AG08396 (cell line): ENCODE measurements at places on chromosomes 1 and 21.

DNA sequence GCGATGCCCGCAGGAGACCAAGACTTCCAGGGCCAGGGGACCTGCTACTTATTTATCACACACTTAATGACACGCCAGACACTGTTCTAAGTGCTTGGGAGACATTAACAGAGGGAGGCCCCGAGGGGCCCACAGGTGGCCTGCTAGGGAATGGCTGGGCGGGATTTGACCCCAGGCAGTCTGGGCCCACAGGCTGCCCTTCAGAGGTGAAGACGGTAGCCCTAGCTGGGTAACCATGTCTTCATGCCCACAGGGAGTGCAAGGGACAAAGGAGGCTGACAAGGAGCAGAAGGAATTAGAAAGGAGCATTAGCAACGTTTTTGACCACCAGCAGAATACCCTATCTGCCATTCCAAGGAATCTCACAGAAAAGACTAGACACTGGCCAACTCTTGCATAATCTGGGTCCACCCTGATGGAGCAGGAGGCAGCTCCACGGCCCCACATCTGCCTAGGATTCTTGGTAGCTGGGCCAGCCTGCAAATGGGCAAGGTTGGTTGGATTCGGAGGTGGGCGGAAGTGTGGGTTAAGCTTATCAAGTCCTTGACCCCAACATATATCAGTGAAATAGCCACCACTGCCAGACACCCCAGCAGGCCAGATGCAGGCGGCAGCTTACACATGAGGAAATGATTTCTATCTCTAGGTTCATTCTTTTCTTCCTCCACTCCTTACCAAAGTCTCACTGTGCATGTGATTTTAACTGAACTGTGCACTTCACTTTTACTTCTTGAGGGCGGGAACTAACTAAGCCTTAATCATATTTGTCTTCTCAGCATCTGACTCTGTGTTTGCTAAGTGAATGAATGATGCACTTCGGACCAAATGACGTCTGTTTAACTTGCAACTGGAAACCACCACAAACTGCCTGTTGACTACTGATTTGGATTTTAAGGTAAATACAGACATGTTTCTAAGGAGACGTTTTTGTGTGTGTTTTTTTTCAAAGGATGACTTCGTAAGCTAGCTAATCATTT is 3.4 kb upstream of the ETS2 start:
- DNase-seq, result no peak

- no peak for DNase-seq
These were observed 48.2 kb downstream of the SLC9C2 start for GRCh38 chr1:173554541-173555250.

GRCh38 chr1:54254055-54254454 is 54.1 kb downstream of the MRPL37 start:
- no peak for DNase-seq

DNA sequence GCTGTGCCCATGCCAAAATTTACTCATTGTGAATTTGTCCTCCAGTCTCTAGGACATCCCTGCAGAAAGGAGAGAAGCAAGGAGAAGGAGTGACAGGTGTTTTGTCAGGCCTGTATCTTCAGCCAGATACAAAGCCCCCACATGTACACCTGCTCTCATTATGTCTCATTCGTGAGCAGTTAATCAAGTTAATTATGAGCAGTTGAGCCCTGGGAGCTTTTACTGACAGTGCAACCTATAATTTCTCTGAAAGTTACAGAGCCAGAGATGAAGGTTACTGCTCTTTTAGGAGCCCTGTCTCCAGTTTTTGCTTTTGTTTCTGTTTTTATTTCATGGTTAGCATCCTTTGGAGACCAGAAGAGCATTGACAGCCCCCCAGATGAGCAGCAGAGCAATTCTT is 5.0 kb upstream of the ILDR2 start:
- DNase-seq, result no peak

DNA sequence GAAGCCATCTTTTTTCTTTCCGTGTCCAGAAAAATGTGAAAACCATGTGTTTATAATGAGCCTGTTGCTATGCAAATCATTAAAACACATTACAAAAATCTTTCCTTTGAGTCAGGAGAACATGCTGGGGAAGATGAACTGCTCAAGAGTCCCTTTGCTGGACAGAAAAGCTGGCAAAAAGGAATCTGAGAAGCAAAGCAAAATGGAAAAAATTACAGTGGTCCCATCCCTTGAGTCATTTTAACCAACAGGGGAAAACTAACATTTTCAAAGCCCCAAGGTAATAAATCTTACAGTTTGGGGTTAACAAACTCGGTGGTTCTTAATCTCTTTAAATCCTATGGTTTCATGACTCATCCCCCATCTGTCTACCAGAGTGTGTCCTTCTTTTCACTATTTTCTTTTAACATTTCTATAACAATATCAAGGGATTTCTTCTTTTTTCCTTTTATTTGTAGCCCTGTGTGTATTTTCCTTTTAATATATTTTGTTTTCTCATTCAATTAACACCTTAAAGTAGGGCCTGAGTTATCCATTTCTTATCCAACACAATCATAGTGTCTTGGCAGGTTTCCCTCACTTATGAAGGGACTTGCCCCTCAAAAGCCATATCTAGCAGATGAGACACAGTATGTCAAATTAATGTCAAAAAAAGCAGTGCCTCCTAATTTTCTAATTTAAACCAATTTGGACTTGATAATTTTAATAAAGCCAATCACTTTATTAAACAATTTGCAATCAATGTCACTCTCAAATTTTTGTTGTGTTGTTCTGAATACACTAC is 105.4 kb downstream of the PTPN14 start:
- peak; percentile 43 for DNase-seq

- DNase-seq, result peak; percentile 74
These were observed 882 bp downstream of the VPS13D start for GRCh38 chr1:12230549-12231275.

GRCh38 chr1:211281320-211282022 is 22.3 kb downstream of the RCOR3 start:
- no peak for DNase-seq

DNA sequence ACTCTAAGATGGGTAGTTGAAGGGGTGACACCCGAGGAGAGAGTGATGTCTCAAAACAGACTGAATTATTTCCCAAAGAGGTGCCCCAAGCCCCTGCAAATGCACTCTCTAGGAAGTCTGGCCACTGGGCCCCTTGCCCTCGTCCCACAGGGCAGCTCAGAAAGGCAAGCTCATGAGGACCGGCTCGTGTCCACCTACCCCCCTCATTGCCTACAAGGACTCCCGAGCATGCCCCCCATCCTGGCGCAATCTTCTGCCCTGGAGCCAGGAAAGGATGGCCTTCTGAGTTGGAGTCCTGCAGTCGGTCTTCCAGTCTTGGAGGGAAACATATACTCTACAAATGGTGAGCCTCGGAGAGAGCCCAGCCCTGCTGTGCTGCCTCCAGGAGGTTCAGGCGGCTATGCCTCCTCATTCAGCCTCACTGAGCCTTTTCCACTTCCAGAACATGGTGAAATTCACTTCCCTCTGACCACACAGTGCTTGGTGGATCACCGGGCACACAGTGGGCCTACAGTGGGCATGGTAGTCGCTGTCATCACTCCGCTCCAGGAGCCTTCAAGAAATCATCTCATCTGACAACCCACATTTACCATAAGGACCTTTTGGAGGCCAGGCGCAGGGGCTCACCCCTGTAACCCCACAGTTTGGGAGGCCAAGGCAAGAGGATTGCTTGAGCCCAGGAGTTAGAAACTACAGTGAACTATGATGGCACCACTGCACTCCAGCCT is 5.8 kb upstream of the WNT3A start:
- DNase-seq, result no peak

DNA sequence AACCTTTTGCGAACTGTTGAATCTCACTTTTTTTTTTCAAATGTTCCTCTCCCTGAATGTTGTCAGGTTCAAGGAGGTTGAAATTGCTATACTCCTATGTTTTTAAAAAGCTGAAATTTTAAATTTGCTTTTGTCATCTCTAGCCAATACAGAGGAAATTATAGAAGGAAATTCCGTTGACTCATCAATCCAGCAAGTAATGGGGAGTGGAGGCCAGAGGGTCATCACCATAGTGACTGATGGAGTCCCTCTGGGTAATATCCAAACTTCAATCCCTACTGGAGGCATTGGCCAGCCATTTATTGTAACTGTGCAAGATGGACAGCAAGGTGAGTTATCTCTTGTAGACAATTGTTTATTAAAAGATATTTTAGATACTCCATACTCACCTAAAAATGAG is 36.3 kb downstream of the GABPB2 start:
- peak; percentile 39 for DNase-seq

DNA sequence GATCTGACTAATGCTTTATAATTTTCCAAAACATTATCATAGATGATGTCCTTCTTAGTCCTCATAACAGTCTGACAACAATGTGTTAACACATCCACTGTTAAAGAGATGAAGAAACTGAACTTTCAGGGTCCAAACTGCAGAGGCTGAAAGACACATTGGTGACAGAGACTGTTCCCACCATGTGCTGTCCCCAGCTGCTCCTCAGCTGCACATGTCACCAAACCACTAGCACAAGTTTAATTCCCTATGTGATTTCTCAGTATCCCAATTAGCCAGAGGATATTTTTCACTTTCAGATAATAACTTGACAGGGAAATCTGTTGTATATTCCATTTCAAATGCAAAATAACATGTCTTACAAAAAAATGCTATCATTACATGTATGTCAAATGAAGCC is 24.6 kb downstream of the LAMC2 start:
- no peak for DNase-seq

- no peak for DNase-seq
These were observed 194.4 kb downstream of the DPYD start for GRCh38 chr1:97726386-97726785.

- DNase-seq, result no peak
These were observed 7.3 kb downstream of the TMEM35B start for GRCh38 chr1:34977858-34978257.

- DNase-seq, result no peak
These were observed 60.1 kb downstream of the RGS13 start for GRCh38 chr1:192696082-192696481.

GRCh38 chr1:163770265-163770664 is 448.5 kb downstream of the NUF2 start:
- DNase-seq, result no peak

DNA sequence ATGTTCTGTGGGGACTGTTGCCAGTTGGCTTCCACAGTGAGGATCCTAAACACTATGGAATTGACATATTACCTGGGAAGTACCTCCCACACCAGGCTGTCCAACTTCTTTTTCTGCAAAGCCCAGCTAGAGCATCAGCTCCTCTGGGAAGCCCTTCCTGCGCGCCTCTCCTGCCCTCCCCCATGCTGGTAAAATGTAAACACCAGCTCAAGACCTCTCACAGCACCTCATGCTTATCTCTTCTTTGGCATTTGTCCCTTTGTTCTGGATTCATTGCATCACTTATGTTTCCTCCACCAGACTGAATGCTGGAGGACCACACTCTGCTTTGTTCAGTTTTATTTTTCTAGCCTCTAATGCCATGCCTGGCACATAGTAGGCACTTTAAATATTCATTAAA is 172.1 kb downstream of the HHAT start:
- DNase-seq, result no peak

DNA sequence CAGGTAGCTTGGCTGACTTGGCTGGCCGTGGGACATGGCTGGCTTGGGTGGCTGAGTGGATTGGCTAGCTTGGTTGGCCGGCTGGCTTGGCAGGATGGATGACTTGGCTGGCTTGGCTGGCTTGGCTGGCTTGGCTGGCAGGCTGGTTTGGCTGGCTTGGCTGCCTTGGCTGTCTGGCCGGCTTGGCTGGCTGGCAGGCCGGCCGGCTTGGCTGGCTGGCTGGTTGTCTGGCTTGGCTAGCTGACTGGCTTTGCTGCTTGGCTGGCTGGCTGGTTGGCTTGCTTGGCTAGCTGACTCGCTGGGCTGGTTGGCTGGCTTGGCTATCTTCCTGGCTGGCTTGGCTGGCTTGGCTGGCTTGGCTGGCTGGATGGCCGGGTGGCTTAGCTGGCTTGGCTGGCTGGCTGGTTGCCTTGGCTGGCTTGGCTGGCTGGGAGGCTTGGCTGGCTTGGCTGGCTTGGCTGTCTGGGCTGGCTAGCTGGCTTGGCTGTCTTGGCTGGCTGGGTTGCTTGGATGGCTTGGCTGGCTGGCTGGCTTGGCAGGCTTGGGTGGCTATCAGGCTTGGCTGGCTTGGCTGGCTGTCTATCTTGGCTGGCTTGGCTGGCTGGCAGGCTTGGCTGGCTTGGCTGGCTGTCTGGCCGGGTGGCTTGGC is 129.7 kb upstream of the FAM72C start:
- no peak for DNase-seq

GRCh38 chr1:29890201-29890959 is 654.1 kb downstream of the PTPRU start:
- no peak for DNase-seq

GRCh38 chr1:166165661-166166328 is 1.0 kb downstream of the FAM78B start:
- peak; percentile 12 for DNase-seq

- DNase-seq, result no peak
These were observed 749 bp downstream of the PCBP3 start for GRCh38 chr21:45644041-45644906.

DNA sequence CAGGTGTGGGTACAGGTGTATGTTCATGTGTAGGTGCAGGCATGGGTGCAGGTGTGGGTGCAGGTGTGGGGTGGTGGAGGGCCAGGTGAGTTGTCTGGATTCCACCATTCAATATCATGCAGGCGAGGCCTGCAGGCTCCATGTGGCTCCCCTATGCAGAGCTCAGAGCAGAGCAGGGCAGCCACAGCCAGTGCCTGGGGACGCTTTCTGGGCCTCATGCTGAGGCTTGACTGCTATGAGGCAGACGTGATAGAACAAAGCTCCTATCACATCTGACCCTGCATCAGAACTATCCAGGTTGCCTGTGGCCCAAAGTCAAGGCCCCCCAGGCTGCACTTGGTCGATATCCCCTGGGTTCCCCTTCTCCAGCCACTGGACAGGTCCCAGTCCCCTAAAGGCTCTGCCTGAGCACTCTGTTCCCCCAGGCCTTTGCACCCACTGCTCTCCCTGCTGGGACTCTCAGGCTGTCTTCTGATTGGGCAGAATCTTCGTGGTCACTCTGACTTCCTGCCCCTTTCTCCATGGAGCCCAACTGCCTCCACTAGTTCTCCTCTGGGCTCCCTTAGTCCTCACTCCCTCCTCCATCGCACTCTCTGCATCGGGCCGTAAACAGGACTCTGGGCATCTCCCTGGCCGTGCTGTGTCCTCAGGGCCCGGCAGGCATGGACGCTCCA is 78.6 kb upstream of the ACTL8 start:
- DNase-seq, result peak; percentile 37

DNA sequence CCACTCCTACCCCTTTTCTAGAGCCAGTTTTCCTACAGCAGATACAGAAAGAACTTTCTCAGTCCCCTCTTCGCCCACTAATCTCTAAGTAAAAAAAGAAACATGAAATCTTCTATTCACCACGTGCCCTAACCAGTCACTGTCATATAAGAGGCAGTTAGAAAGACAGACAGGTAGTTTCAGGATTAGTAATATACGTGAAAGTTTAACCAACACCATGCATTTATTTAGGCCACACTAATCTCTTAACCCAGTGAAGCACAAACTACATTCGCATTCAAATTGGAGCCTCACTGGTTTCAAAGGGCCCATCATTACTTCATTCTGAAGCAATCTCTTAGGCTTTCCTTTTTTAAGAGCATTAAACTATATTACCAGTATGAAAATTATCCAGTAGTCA is 10.1 kb downstream of the GPATCH2 start:
- DNase-seq, result no peak

GRCh38 chr1:175254190-175254589 is 61.6 kb upstream of the KIAA0040 start:
- no peak for DNase-seq

GRCh38 chr1:183954496-183954895 is 83.0 kb downstream of the COLGALT2 start:
- no peak for DNase-seq

GRCh38 chr1:147247656-147248238 is 5.3 kb downstream of the CHD1L start:
- DNase-seq, result no peak
